Lower lobe of right lung (tissue), 2 donors: ENCODE measurements at places on chromosomes 4 and X.

- peak; percentile 49 for DNase-seq
Observed at GRCh38 chr4:3307060-3307459, 14.2 kb downstream of the RGS12 start.

GRCh38 chr4:124219389-124219788, 493.1 kb downstream of the ANKRD50 start:
- DNase-seq: no peak

DNA sequence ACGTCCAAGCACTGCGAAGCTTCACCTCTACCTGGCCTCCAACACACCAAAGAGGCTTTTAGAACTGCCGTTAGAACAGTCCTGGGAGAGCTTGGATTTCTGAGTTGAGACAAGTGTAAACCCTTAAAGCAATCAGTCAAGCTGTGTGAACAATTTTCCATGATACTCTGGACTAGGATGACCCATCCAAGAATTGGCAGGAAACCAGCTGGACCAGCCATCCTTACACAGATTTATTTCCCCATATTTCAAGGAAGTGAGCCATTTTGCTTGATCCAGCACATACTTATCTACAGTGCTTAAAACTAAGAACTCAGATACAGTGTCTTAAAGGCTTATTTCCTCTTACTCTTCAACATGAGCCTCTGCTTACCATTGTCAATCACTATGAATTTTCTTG, 340.7 kb upstream of the HS3ST1 start:
- DNase-seq: no peak

DNA sequence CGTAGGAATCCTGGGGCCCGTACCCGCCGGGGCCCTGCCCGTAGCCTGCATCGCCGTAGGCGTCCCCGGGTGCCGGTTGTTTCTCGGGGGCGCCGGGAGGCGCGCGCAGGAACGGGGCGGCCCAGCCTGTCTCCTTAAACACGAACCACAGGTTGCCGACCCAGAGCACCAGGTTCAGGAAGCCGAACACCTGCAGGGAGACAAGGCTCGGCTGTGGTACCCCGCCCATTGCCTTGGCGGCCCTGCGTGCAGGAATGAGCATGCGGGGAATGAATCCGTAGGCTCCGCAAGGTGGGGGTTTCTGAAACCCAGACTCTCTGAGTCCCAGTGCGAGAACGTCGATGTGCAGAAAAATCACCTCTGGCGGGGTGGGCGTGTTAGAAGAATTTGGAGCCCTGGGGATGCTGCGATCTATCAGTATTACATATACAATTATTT, 5.4 kb upstream of the PRICKLE3 start:
- no peak for DNase-seq

- DNase-seq: no peak
Observed at GRCh38 chrX:102637561-102637960, 13.7 kb upstream of the GPRASP1 start.

- DNase-seq: no peak
Observed at GRCh38 chr4:22170353-22170752, 221.8 kb upstream of the KCNIP4 start.

GRCh38 chr4:102817613-102818268, 9.6 kb downstream of the UBE2D3 start:
- no peak for DNase-seq

DNA sequence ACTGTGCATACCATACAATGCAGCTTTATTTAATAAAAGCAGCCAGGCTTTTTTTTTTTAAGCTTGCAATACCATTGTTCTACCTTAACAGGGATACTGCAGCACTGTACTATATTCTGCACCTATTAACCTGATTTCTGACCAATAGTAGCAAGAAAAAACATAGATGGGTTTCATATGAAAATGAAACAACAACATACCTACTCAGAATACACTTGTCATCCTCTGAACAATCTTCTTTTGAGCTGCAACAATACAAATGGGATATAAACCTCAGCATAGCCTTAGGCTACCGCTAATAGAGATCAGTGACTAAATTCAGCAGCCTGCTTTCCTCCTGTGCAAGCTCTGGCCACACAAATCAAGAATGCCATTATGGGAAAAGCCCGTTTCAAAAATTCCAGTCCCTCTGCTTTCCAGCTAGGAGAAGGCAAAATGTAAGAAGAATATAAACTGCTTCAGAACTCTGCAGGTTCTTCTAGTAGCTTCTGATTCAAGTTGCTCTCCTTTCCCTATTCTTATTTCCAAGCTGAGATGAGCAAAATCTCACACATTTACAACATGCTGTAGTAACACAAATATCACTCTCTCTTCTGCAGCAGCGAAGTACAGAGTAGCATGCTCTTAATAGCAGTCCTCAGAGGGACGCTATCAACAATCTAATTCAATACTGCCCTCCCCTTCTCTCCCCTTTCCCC, 143.4 kb downstream of the KLHL13 start:
- no peak for DNase-seq

GRCh38 chrX:121579016-121579760, 531.8 kb downstream of the GLUD2 start:
- DNase-seq: no peak

DNA sequence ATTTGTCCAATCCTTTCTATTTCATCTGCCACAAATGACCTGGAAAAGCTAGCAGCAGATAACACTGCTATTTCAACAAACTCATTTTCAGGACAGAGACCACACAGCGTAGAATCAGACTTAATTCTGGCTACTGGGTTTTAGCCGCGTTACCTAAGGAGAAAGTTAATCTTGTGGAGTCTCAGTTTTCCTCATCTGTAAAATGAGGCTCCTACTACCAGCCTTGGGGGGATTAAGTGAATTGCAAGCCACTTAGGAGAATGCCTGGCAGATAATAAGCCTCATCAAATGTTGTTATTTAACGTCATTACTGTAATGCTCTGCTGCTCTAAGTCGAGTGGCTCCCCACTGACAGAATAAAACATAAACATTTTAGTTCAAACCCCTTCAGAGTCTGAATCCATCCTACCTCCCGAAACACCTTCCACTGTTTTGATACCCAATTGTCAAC, 1.4 kb downstream of the CCNI start:
- DNase-seq: no peak

- no peak for DNase-seq
Observed at GRCh38 chr4:1213336-1213995, 35.5 kb downstream of the CTBP1 start.

- DNase-seq: no peak
Observed at GRCh38 chr4:39062094-39062769, at the start of gene KLHL5. Gene KLHL5 (plus strand): TSS chr4:39062232. CDS start chr4:39062653, 421 bp downstream.

GRCh38 chrX:107730991-107731766, 44.4 kb downstream of the TSC22D3 start:
- no peak for DNase-seq

DNA sequence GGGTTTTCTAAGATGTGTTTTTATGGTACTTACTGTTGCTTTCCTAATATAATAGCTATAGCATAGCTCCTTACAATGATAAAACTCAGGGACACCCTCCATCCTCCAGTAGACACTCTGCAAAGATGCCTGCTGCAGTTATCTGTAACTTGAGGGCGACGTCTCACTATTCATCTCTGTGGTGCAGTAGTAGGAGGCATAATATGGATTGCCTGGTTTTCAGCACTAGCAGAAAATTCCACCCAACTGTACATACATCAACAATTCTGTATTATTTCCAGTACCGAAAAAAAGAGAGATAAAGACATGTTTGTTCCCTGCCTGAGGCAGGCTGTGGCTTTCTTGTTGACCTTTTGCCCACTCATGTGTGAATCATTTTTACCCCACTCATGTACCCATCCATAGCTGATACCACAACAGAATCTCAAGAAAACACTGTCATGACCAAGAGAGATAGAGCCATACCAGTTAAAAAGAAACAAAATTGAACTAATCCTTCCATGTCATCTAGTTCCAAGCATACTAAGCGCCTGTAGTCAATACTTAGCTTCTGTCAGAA, 220.1 kb downstream of the RAB28 start:
- no peak for DNase-seq
